ENCODE measurements at places on chromosomes 5 and 9. TPM values are rescaled to one million over a fixed set of nuclear protein-coding genes. Genes with fewer than 3 reads are reported as not detected.

The OTULINL gene
- total RNA-seq, result 11.8 TPM

The DNAH5 gene
- 0.46 TPM for total RNA-seq

The STK32A gene
- total RNA-seq, result 12.3 TPM

The TMC1 gene
- 0.56 TPM for total RNA-seq

The KCNN2 gene
- not detected for total RNA-seq

The POU5F2 gene
- total RNA-seq, result 3.2 TPM

The IFNA16 gene
- total RNA-seq, result not detected

The MEIKIN gene
- 14.8 TPM for total RNA-seq

The ANKRD34B gene
- not detected for total RNA-seq

The NREP gene
- total RNA-seq, result 6.2 TPM

The ADGRD2 gene
- total RNA-seq, result not detected

The CDKN2AIPNL gene
- total RNA-seq, result 20.4 TPM

The PLAC8L1 gene
- total RNA-seq, result not detected

The FKTN gene
- 36.3 TPM for total RNA-seq

The SLC34A3 gene
- total RNA-seq, result not detected

The CTNND2 gene
- total RNA-seq, result 0.36 TPM

The SLC9A3 gene
- total RNA-seq, result 1.0 TPM

The AMBP gene
- not detected for total RNA-seq

The PKD2L2 gene
- total RNA-seq, result not detected

The GFPT2 gene
- total RNA-seq, result 553 TPM

All from omental fat pad (tissue), 4 donors.